Stimulated activated CD4-positive, alpha-beta T cell treated with anti-CD3 and anti-CD28 coated beads, Interleukin-2, amount 100 ng/mL, for 48 hours (primary cell): ENCODE measurements at places on chromosomes 4 and X.

GRCh38 chrX:1242891-1243402 lies 25.7 kb upstream of the CSF2RA start:
- no peak for DNase-seq

GRCh38 chr4:84362896-84363655 lies 136.0 kb downstream of the NKX6-1 start:
- DNase-seq = no peak

- no peak for DNase-seq
Measured at GRCh38 chr4:56512166-56512565, 6.6 kb downstream of the ARL9 start.

DNA sequence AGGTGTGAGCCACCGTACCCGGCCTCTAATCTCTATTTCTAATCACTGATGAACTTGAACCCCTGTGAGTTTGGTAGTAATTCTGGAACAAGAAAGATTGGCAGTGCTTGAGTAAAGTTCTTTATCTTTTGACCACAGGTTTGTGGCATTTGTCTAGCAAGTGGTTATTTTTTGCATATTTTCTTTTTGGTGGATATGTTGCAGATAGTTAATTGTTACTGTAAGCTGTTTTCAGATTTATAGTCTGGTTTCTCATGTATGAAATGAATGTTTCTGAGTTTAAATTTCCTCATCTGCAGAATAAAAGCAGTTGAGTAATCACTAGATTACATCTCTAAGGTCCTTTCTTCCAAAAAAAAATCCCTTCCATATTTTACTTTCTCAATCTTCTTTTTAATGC lies 105.2 kb downstream of the GASK1B start:
- no peak for DNase-seq

GRCh38 chr4:182434720-182435119 lies 191.5 kb downstream of the TENM3 start:
- no peak for DNase-seq

DNA sequence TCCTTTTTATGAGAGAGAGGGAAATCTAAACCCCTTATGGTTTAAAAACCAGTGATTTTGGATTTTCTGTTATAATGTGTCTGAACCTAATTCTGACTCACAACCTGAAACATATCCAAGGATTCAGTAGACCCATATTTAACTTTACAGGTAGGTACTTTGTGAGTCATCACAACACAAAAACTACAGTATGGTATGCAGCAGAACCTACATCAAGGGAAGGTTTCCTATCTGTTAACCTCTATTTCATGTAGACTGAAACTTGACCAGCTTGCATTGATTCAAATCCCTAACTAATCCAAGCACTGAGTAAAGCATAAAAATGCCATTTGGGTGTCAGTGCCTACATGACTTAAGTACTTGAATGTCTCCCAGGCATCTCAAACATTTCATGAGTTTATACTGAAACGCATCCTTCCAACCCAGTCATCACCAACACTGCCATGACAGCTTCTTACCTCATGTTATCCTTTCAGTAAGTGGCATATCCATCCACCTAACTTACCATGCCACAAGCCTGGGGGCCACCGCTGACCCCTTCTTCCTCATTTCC lies 4.3 kb upstream of the ARHGAP10 start:
- DNase-seq = no peak

DNA sequence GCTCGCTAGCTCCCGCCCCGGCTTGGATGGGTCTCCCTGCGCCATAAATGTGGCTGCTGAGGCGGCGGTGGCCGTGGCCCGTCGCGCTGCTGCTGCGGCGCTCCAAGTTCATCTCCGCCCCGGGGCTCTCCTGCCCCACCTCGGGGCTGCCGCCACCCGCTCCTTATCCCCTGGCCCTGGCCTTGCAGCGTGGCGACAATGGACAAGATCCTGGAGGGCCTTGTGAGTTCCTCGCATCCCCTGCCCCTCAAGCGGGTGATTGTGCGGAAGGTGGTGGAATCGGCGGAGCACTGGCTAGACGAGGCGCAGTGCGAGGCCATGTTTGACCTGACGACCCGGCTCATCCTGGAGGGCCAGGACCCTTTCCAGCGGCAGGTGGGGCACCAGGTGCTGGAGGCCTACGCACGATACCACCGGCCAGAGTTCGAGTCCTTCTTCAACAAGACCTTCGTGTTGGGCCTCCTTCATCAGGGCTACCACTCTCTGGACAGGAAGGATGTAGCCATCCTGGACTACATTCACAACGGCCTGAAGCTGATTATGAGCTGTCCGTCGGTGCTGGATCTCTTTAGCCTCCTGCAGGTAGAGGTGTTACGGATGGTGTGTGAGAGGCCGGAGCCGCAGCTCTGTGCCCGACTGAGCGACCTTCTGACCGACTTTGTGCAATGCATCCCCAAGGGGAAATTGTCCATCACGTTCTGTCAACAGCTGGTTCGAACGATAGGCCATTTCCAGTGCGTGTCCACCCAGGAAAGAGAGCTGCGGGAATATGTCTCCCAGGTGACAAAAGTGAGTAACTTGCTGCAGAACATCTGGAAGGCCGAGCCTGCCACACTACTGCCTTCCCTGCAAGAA lies 763 bp downstream of the USP38 start:
- DNase-seq = no peak

DNA sequence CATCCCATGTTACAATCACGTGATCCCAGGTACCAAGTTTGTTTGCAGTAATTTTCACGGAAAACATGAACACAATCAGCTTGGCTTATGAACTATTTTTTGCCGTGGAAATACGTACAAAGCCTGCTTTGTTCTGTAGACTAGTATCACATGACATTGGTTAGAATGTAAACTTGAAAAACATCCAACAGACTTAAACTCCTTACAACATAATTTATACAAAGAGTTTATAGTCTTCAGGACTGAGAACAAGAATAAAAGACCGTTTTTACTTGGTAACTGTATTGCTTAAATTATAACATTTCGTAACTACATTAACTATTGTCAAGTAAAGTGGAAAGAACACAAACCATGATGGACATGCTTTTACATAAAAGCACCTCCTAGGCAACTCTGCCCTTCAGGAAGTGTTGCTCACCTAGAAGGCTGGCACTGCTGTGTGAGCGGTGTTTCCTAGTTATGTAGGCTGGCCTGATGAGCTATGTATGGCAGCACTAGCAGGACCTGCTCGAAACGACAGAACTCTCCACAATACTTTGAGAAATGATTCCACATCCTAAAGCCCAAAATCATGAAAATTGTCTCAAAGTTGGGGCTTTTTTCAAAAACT lies 41.8 kb upstream of the WDR1 start:
- DNase-seq = no peak

DNA sequence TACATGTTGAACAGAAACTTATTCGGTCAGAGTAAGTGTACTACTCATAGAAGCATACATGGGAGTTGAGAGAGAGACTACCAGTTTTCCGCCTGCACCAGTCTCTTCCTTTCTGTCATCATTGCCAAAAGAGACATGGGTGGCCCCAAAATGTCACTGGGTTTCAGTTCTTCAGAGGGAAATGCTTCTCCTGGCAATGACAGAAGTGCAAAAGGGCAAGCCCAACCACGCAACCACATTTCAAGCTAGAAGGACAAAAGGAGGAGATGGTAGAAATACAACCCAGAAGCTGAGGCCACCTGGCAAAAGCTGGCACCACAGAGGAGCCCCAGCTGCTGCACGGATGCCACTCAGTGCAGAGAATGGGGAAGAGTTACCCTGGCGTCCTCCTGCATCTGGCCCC lies 320.1 kb downstream of the BCOR start:
- DNase-seq = peak; percentile 18

- no peak for DNase-seq
Measured at GRCh38 chr4:47145630-47146029, 114.3 kb downstream of the GABRB1 start.

DNA sequence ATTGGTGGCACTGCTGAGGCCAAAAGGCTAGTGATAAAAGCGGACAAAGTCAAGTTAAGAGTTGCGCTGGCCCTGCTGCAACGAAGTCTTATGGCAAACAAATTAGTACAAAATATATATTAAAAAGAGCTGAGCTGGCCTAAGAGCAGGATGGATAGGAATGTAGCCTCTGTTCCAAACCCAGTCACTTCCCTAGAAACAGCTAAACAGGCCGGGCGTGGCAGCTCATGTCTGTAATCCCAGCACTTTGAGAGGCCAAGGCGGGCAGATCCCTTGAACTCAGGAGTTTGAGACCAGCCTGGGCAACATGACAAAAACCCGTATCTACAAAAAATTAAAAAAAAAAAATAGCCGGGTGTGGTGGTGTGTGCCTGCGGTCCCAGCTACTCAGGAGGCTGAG lies 32.4 kb upstream of the UGDH start:
- DNase-seq = no peak

DNA sequence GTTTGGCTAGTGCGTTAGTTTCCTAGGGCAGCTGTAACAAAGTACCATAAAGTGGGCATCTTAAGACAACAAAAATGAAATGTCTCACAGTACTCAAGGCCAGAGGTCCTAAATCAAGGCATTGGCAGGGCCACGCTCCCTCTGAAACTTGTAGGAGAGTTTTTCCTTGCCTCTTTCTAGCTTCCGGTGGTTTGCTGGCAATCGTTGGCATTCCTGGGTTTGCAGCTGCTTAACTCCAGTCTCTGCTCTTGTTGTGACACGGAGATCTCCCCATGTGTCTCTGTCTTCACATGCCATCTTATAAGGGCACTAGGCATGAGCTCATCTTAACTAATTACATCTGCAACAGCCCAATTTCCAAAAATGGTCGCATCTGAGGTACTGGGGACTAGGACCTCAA lies 362.0 kb upstream of the BOD1L1 start:
- DNase-seq = no peak

DNA sequence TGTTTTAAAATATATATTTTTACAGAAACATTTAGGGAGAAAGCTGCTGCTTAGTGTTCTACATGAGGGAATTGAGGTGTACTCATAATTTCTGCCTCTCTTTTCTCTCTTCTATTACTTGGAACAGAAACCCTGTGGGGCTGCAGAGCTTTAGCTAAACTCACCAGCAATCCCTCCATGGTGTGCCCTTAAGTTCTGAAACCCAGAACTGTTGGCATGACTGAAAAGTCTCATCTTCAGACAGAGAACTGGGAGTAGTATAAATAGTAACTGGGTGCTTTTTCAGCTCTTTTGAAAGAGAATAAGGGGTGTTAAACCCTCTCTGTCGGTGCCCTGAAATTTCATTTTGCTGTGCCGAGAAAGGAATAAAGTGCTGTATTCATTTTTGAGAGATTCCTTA lies 294.9 kb upstream of the BOD1L1 start:
- no peak for DNase-seq

- DNase-seq = no peak
Measured at GRCh38 chr4:18815779-18816173, 794.2 kb upstream of the LCORL start.
